ENCODE measurements at places on chromosomes 4 and X.

- DNase-seq, result no peak
Measured at GRCh38 chr4:145440292-145441007, 41.2 kb upstream of the SMAD1 start.

DNA sequence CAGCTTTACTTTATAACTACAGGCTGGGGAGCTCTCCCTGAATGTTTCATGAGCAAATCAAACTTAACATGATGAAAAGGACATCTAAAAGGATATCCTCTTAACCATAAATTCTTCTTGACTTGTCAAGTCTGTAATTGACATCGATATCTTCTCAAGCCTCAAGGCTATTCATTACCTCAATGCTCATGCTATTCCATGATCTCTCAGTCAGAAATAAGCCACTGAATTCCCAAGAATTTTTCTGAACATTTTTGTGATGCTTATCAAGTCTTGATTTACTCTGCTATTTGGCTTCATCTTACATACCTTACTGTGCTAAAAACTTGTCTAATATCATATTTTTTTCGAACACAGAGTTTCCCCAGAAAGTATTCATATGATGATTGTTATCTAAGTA lies 433.4 kb downstream of the PDGFC start:
- DNase-seq, result no peak

DNA sequence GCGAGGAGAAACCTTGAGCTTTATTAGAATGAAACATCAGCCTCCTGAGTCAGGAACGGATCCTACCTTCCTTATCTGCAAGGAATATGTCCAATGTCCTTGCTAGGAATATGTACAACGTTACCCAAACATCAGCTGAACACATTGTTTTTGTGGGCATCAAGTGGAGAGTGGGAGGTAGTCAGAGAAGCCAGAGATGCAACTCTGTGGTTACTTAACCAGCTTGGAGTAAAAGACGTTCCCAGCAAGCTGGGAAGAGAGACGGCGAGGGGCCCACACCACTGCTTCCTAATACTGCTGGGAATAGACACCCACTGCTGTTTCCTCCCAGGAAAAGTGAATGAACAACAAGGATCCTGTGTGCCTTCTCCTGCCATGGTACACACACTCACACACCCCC lies 74.4 kb upstream of the PLAC1 start:
- no peak for DNase-seq

DNA sequence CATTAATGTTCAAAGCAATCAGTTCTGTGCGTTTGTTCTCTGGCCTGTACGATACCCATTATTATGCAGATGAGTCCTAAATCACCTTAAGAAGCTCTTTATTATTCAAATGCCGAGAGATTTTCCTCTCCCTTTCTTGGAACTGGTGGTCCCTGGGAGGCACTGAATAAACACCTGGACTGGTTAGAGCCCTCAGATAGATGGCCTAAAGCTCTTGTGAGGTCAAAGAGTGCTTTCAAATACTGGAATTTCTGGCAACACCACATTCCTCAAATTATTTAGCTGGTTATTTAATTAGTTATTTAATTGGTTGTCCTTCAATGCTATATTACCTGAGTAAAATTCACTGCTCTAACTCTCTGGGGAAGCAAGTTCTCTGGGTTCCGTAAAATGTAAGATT lies 3.0 kb downstream of the ARHGEF38 start:
- DNase-seq, result no peak

GRCh38 chr4:174553031-174553430 lies 30.7 kb upstream of the HPGD start:
- no peak for DNase-seq

GRCh38 chrX:31228909-31229308 lies 157.1 kb upstream of the FTHL17 start:
- DNase-seq, result no peak

- no peak for DNase-seq
Measured at GRCh38 chr4:68349279-68349648, 626 bp downstream of the YTHDC1 start.

- DNase-seq, result no peak
Measured at GRCh38 chr4:4914059-4914820, 54.8 kb downstream of the MSX1 start.

GRCh38 chr4:79185526-79186045 lies 140.3 kb downstream of the NAA11 start:
- DNase-seq, result no peak

GRCh38 chr4:37726666-37727065 lies 40.5 kb upstream of the RELL1 start:
- no peak for DNase-seq

- DNase-seq, result no peak
Measured at GRCh38 chr4:6668391-6668790, 25.3 kb upstream of the S100P start.

GRCh38 chr4:139635966-139636365 lies 29.7 kb upstream of the MGST2 start:
- DNase-seq, result no peak

- DNase-seq, result peak; percentile 1
Measured at GRCh38 chr4:184343502-184344177, 126.0 kb upstream of the ENPP6 start.
